ENCODE measurements at places on chromosomes 1 and 21.

DNA sequence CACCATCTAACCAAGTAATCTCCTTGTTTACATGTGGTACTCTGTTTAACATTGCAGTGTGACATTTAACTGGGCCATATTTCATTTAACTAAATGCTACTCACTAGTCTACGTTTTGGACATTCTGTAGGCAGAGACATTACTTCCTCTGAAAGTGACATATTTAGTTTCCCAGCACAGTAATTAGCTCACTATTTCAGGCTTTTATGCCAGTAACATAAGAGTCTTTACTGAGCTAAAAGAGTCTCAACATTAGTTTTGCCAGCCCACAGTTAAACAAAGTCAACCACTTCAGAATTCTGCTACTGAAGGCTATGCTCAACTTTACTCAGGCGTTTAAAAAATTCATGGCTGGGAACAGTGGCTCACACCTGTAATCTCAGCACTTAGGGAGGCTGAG is 2.6 kb upstream of the TNFRSF9 start:
- no peak for DNase-seq

GRCh38 chr21:45424854-45425795 is 20.2 kb downstream of the COL18A1 start:
- no peak for DNase-seq

GRCh38 chr21:41598561-41599431 is 90.8 kb upstream of the TMPRSS2 start:
- no peak for DNase-seq

- DNase-seq: peak; percentile 1
Measured at GRCh38 chr1:100575406-100575805, 37.5 kb downstream of the GPR88 start.

DNA sequence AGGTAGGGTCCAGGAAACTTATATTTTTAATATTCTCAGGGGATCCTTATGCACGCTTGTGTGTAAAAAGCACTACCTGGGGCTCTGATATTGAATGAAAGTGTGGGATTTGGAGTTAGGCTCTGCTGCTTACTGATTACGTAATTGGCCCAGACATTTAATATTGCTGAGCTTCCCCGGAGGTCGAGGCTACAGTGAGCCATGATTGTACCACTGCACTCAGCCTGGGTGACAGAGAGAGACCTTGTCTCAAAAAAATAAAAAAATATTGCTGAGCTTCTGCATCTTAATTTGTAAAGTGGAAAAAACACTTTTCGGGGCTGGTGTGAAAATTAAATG is 62.2 kb upstream of the KIF26B start:
- DNase-seq: peak; percentile 10

GRCh38 chr1:180343921-180344769 is 114.1 kb downstream of the LHX4 start:
- DNase-seq: peak; percentile 55

GRCh38 chr1:119081700-119082099 is 58.8 kb downstream of the WARS2 start:
- no peak for DNase-seq

DNA sequence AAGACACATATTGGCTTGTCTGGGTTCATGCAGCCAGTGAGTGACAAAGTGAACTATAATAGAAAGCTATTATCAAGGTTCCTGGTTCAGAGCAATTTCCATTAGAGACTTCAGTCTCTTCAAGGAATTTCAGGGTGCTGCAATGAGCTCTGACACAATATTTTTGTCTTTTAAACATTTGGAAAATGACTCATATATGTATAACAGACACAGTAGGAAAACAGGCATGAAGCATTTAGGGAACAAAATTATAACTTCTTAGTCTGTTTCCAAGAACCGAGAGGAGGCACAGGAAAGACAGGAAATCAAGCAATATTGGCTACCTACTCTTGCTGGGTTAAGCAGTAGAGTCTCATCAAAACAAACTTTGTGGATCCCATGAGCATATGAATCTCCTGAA is 170.4 kb downstream of the PTPRC start:
- DNase-seq: peak; percentile 52

DNA sequence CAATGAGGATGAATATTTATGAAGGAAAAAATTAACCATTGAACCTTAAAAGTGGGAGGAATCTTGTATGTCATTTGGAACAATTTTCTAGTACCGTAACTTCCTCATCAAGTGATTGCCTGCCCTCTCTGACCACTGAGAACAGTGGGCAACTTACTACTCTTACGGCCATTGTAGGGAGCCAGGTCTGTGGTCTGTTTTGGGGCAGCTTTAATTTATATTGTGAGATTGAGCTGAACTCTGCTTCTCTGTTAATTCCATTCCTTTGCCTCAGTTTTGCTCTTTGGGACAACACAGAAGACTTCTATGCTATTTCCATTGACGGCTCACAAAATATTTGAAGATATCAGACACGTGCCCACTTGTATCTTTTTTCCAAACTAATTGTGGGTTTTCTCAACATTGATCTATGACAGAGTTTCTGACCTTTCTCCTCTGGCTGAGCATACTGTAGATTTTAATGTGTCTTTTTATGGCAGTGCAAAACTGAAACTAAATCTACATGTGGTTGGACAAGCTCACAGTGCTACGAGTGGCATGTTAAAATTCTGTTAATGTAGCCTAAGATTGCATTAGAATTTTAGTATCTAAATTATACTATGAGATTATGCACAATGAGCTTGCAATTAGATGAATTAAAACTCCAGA is 27.8 kb upstream of the ZNF281 start:
- DNase-seq: peak; percentile 40

- DNase-seq: no peak
Measured at GRCh38 chr1:247440001-247440620, 17.8 kb downstream of the OR2B11 start.

DNA sequence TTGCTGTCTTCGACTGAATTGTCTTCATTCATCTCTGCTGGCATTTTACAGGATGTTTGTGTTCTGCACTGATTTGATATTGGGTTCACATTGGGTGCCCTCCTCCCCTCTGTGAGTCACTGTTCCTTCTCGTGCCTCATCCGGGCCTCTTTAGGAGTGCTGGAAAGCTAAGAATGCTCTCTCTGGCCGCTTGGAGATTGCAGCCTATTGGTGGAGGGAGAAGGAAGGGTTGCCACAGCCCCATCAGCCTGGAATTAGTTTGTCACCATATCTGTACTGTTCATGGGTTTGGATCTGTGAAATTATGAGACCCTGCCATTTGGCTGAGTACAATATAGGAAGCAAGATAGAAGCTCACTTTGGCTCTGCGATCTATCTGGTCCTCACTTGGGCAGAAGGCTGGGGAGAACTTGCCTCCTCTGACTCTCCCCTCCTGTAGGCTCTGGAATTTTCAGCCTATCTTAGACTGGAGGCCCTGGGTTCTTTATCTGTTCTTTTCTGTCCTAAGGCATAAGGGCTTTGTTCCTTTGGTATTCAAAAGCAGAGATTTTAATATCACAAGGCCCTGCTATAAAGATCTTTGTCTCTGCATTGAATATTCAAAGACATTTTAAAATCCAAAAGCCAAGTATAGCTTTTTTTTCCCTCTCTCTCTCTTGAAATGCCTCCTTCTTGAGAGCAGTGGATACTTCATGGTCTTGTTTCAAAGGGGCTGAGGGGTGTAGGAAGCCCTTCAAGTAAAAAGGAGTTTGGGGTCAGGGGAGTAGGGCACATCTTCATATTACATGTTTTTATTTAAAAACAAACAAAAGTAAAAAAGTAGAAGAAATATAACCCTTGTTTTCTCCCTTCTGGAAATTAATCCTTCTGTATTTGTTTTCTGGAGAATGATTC is 347.9 kb downstream of the ZP4 start:
- no peak for DNase-seq

All from adipocyte (in vitro differentiated cells).